ENCODE measurements at places on chromosomes 2 and 18. TPM values are rescaled to one million over a fixed set of nuclear protein-coding genes. Genes with fewer than 3 reads are reported as not detected.

The DYSF gene
- total RNA-seq = 2.3 TPM

The ERMN gene
- total RNA-seq = 1.1 TPM

The IL1A gene
- 0.85 TPM for total RNA-seq

The CAPN14 gene
- total RNA-seq = 0.26 TPM

The IL36B gene
- total RNA-seq = not detected

The LYPD6 gene
- total RNA-seq = 0.07 TPM

The STK39 gene
- 12.8 TPM for total RNA-seq

The SATB2 gene
- total RNA-seq = 11.7 TPM
